ENCODE measurements at places on chromosomes 12 and 14.

DNA sequence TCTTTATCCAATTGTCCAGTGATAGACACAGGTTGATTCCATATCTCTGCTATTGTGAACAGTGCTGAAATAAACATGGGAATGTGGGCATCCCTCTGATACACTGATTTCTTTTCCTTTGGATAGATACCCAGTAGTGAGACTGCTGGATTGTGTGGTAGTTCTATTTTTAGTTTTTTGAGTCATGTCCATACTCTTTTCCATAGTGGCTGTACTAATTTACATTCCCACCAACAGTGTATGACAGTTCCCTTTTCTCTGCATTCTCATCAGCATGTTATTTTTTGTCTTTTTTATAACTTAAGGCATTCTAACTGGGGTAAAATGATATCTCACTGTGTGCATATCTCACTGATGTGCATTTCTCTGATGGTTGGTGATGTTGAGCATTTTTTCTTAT, 24.8 kb upstream of the VASH1 start:
- no peak for DNase-seq

DNA sequence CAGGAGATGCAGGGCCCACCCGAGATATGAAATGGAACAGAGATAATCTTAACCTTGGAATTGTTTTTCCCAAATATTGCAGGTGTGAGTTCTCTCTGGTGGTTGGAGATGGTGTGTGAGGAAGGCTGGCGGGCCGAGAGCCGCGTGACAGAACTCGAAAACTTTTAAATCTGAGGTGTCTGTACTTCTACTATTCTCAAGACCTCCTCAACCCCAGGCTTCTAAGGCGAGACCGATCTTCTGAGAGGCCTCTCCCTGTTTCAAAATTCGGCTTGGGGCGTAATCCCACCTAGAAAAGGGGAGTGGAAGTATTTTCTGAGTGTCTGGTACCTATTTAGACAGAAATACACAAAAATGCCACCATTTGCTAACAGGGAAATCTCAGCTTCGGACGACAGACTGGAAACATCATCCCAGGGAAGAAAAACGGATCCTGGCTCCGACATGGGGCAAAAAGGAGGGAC, 611 bp downstream of the SARNP start:
- no peak for DNase-seq

DNA sequence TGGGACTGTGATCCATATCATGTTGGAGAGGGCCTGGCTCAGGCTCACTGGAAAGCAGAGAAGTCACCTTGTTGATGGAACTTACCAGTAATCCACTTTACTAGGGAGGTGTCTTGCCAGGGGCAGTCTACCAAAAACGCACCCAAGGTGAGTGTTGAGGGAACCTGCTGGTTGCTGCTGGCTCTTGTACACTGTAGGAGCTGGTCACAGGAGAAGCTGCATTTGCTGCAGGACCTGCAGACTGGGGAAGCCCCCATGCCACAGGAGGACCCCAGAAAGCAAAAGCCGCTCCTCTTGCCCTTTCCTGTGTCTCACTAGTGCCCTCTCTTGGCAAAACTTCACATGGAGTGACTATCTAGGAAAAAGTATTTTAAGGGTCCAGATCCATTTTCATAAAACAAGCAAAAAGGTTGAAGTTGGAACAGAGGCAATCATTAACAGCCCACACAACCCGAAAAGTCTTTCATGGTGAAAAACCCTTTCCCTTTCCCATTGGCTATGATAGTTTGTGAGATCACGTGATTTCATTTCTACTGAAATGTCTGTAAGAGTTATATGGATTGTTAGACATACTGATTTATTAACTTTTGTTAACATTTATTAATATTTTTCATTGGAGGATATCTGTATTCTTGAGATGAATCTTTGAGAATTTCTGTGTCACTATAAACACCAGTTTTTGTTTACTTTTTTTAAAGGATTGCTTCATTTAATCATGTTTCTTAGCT, 59.2 kb downstream of the RASSF8 start:
- no peak for DNase-seq

- DNase-seq = no peak
Measured at GRCh38 chr12:109833307-109834189, at the start of gene TRPV4. TSS of gene TRPV4 (minus strand) at chr12:109833398. CDS start at chr12:109814796, 18,602 bp downstream.

DNA sequence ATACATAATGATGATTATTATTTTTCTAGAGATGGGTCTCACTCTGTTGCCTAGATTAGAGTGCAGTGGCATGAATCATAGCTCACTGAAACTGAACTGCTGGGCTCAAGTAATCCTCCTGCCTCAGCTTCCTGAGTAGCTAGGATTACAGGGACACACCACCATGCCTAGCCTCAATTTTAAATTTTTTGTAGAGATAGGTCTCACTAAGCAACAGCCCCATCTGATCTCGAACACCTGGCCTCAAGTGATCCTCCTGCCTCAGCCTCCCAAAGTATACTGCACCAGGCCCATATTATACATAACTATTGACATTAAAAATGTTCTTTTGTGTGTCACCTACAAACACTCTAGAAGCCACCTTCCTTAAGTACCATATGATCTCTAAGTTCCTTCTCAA, 3.4 kb downstream of the TXNRD1 start:
- no peak for DNase-seq

DNA sequence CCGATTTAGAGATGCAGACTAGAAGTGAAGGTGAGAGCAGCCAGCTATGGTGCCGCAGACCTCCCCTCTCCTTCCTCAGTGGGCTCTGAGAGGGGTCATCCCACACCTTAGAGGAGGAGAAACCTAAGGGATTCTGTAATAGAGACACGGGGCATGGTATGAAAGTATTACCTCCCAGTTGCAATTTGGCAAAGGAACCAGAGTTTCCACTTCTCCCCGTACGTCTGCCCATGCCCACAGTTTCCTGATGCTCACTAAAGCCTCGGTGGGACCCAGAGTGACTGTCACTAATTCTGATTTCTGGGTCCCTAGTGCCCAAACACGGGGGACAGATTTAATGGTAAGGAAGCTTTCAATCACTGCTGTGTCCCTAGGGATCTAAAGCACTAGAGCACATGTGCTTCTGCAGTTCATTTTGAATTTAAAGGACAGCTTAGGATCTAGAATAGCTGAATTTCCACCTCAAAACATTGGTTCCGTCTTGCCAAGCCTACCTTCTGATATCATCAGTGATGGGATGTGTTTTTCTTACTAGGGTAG, 44.1 kb downstream of the DAD1 start:
- DNase-seq = no peak

- DNase-seq = no peak
Measured at GRCh38 chr14:82755923-82756322, 1222.3 kb upstream of the SEL1L start.

DNA sequence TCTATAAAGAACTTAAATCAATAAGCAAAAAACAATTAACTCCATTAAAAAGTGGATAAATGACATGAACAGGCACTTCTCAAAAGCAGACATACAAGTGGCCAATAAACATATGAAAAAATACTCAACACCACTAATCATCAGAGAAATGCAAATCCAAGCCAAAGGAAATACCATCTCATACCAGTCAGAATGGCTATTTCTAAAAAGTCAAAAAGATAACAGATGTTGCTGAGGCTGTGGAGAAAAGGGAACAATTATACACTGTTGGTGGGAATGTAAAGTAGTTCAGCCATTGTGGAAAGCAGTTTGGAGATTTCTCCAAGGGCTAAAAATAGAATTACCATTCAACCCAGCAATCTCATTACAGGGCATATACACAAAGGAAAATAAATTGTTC, 234.5 kb upstream of the PLXNC1 start:
- no peak for DNase-seq

- no peak for DNase-seq
Measured at GRCh38 chr12:182381-182892, 31.5 kb downstream of the SLC6A12 start.

- DNase-seq = no peak
Measured at GRCh38 chr14:32524609-32525375, 195.7 kb downstream of the AKAP6 start.

DNA sequence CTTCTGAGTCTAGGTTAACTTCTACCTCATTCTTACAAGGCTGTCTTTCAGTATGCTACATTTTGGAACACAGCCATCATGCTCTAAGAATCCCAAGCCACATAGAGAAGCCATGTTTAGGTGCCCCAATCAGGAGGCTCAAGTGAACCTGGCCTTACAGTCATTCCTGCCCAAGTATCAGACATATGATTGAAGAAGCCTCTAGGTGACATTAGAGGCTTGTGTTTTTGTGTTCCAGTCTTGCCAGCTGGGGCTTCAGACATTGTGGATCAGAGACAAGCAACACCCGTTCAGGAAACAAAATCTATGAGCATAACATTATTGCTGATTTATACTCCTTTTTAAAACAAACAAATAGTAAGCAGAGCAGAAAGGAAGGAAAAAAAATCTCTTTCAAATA, 8.1 kb upstream of the SLC16A7 start:
- DNase-seq = no peak

DNA sequence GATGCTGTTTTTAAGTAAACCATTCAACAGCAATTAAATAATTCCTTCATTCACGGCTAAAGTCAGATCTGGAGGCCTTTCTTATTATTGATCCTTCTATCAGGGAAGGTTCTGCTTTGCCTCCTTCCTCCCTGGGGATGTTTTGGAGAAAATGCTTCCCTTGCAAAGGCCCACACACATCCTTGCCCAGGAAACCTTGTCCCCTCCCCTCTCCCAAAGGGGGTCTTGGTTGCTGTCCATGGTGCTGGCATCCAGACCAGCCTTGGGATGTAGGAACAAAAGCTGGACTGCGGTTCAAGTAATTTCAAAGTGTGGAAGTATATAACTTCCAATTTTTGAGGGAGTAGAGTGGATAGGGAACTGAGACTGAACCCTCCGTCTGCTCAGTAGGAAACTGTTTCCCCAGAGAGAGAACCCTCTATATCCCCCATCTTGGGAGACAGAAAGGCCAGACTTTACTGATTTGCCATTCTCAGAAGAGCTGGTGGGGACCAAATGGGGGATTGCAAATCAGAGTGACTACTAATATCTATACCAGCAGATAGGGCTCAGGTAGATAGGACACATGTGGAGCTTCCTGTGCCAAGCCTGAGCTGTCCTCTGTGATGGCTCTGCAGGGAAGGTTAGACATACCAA, 5.6 kb downstream of the MARCHF9 start:
- no peak for DNase-seq

DNA sequence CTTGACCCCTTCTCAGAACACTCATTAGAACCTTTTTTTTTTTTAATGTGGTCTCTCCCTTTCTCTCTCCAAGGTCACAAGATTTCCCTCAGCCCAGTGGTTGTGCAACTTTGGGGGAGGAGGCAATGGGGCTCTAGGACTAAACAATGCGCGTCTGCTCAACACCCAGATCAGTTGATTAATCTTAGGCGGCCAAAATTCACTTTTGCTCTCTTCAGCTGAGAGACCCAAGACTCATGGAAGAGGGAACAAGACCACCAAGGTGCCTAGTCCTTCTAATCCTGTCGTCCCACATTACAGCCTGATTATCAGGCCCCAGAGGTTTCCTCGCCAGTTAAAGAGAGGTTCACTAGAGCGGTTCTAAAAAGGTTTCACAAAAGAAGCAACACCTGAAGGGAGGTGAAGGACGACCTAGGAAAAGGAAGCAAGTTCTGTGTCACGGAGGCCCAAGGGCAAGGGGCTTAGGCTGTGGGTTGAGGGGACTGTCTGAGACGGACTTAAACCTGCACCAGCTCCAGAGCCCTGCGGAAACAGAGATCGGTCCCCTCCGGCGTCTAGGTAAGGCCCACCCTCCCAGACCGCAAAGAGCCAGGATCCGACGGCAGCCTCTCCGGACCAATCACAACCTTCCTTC, 824 bp upstream of the TARBP2 start:
- no peak for DNase-seq

DNA sequence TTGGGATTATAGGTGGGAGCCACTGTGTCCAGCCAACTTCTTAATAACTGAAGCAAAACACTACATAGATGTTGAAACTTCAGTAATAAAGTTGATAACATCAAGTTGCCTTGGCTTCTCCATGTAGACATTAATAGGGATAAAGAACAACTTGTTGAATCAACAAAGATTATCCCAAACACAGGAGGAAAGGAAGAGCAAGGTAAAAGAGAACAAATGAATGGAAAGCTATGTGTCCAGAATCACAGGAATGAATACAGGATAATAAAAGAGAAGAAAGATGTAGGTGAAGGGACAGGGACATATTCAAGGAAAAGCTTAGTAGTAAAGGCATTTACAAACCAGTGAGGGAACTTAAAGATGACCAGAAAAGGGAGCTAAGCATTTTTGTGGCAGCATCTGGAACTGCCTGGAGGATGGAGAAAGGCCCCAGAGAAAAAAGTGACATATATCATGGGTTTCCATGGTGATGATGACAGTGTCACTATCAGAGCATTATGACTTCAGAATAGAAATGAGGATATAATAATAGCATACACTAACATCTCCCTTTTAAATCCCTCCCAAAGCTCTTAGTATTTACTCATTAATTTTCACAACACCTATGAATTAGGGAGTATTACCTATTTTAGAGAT, 24.0 kb upstream of the MDM1 start:
- DNase-seq = no peak

GRCh38 chr14:65594153-65594881, 181.8 kb downstream of the FUT8 start:
- DNase-seq = no peak

GRCh38 chr12:12221560-12221959, 45.3 kb downstream of the LRP6 start:
- no peak for DNase-seq

- DNase-seq = no peak
Measured at GRCh38 chr14:103286460-103286859, 47.6 kb upstream of the EIF5 start.

DNA sequence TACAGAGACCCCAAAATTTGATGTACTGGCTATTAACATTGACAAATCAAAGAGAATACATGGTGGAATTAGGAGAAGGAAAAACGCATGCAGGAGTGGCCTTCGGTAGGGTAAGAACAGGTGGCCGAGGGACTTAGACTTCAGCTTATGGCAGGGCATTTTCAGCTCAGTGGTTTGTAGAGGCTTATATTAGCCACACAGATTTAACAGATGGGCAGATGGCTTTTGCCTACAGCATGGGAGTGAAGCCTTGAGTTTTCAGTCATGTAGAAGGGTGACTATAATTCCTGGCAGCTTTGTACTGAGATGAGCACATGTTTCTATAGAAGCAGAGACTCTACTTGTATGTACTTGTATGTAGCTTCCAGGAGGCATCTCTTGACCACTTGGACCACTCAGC, 40.9 kb upstream of the PLEKHA5 start:
- no peak for DNase-seq

GRCh38 chr14:28756884-28757570, 9.6 kb upstream of the FOXG1 start:
- no peak for DNase-seq

- no peak for DNase-seq
Measured at GRCh38 chr14:77520555-77520954, 21.9 kb upstream of the ISM2 start.

- DNase-seq = no peak
Measured at GRCh38 chr12:132089407-132089910, 54.7 kb downstream of the DDX51 start.

Data from esophagus squamous epithelium (tissue), 5 donors.